Karpas-422 (cell line): ENCODE measurements at places on chromosomes 4 and X. TPM values are rescaled to one million over a fixed set of nuclear protein-coding genes. Genes with fewer than 3 reads are reported as not detected.

Gene DRP2
- 0.04 TPM in 2 replicates for total RNA-seq

Gene USP26
- not detected in 2 replicates for total RNA-seq

Gene HTN3
- not detected in 2 replicates for total RNA-seq

Gene KLHL8
- total RNA-seq = 17.6 and 26.4 TPM in 2 replicates

Gene STK32B
- not detected in 2 replicates for total RNA-seq

Gene SPRY1
- not detected in 2 replicates for total RNA-seq

Gene PFKFB1
- total RNA-seq = 0.22 and 0.25 TPM in 2 replicates

Gene ERVMER34-1
- total RNA-seq = not detected in 2 replicates

Gene HCCS
- 13.7 and 27.4 TPM in 2 replicates for total RNA-seq

Gene TMEM31
- total RNA-seq = not detected in 2 replicates

Gene DGAT2L6
- total RNA-seq = not detected in 2 replicates

Gene BTC
- total RNA-seq = not detected in 2 replicates

Gene SLC6A14
- not detected in 2 replicates for total RNA-seq

Gene CDX4
- not detected in 2 replicates for total RNA-seq

Gene CHRDL1
- total RNA-seq = not detected in 2 replicates

Gene ABCD1
- 1.9 and 4.1 TPM in 2 replicates for total RNA-seq

Gene MAGEB1
- total RNA-seq = not detected in 2 replicates

Gene PASD1
- total RNA-seq = not detected in 2 replicates

Gene QDPR
- total RNA-seq = 14.7 and 18.9 TPM in 2 replicates

Gene HS3ST1
- total RNA-seq = not detected in 2 replicates

Gene PTTG2
- total RNA-seq = 6.8 TPM in 1 of 2 replicates, not detected in the other

Gene HPGD
- total RNA-seq = not detected in 2 replicates

Gene ANKRD50
- not detected in 2 replicates for total RNA-seq

Gene ESX1
- not detected in 2 replicates for total RNA-seq

Gene C4orf36
- total RNA-seq = not detected in 2 replicates
